ENCODE measurements at places on chromosomes 1 and 21. TPM values are rescaled to one million over a fixed set of nuclear protein-coding genes. Genes with fewer than 3 reads are reported as not detected.
A peak's percentile ranks its signal among the peaks of the same experiment; 100 is the strongest.

DNA sequence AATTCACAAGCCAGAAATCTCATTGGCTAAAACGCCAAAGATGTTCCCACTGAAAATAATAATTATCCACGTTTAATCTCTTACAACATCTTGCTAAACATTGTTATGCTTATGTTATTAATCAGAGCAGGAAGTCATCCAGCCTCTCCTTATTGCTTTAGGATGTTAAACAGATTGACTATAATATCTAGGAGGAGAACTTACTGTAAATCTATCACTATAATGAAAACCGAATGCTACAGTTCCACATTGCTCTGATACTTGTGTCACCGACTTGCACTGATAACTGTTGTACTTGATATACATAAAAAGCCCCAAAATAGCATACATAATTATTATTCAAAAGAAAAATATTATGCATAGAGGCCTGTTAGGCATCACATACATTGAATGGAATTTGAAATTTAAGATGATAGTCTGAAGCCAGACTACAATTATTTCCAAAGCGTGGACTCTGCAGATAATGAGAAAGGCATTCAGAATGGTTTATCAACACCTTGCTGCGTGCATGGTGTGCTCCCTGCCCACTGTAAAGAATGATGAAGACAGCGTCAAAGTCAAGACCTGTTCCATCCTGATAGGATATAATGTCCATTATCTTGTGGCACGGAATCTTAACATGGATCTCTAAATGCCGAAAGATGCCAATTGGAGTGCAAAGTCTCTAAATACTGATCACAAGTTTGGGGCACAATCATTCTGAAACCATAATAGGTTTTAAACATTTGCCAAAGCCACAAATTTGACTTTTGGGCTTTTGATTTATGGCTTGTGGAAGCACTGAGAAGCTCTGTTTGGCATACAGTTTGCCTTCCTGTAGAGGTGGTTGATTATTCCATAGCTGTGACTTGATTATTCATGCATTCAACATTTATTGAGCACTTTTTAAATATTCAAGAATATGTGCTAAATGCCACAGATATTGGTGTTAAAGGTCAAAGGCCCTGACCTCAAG, 71.3 kb downstream of the CRB1 start:
- DNase-seq, result no peak

DNA sequence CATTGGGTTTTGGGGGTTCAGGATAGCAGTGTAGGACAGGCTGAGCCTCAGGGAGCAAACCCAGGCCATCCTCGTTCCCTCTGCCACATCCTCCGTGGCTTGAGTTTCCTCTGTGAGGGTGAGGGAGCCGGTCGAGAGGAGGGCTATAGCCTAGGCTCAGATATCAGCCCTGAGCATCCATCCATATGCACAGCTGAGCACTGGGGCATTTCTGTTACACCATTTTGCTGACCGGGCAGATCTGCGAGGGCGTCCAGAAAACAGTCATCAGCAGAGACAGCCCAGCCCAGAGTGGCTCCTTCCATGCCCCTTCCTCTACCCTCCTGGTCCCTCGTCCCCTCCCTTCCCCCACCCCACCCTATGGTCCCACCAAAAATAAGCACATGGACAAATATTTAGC, 53.5 kb downstream of the PTPRF start:
- no peak for DNase-seq

DNA sequence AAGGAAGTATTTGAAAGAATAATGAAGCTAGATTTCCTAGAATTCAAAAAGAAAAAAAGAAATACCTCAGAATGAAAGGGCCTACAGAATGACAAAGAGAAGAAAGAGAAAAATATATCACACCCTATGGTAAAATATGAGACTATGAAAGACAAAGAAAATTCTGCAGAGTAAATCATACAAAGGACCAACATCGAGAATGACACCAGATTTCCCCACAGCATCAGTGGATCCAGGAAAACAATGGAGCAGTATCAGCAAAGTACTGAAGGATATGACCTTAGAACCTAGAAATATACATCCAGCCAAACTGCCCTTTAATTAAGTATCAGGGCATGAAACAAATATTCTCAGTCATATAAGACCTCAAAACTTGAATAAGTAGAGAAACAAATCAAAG, 21.2 kb upstream of the IFNAR2 start:
- DNase-seq, result no peak

DNA sequence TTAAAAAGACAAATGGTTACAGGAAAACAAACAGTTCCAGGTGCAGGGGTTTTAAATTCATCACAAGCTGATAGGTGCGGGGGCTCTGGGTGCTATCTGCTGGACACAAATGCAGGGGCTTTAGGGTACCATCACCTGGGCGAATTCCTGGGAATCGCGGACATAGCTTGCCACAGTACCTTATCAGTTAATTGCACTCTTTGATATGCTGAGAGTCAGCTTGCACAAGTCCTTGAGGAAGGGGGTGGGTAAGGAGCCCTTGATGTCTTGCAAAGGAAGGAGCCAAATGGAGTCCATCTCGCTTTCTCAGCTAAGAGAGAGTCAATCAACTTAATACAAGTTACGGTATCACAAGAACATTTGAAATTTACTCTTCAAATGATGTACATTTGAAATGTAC, 25.4 kb upstream of the TMEM54 start:
- no peak for DNase-seq

DNA sequence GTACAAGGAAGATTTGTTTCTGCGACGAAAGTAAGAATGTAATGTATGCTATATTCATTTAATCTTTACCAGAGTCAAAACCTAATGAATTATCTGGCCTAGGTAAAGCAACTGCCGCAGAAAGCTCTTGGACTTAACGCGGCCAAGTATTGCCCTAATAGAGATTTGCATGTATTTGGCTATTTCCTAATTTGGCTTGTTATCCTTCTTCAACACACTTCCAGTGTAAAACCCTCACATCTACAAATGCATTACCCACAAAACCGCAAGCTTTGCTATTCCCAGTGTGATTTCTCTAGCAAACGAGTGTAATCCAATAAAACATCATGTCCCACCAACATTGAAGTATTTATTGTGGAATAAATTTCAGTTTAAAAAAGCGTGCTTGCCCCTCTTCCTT, 123.8 kb upstream of the LMO4 start:
- DNase-seq, result no peak

DNA sequence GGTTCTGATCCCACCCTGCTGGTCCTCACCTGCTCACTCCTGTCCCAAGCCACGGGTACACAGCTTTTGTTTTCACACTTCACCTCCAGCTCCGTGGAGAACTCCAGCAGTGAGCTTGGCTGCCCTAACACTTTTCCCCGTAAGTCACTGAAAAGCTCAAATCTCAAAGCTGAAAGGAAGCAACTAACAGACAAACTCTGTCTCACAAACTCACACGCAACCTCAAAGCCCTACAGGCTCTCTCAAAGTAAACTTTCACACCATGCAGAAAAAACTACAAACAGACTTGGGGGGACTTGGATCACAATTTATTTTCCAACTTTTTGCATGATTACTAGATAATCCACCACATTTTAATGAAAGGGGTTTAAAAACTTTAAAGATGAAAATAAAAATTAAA, 88.3 kb downstream of the AK5 start:
- DNase-seq, result peak; percentile 23

- DNase-seq, result peak; percentile 61
Observed at GRCh38 chr1:220335668-220336067, 63.4 kb upstream of the RAB3GAP2 start.

DNA sequence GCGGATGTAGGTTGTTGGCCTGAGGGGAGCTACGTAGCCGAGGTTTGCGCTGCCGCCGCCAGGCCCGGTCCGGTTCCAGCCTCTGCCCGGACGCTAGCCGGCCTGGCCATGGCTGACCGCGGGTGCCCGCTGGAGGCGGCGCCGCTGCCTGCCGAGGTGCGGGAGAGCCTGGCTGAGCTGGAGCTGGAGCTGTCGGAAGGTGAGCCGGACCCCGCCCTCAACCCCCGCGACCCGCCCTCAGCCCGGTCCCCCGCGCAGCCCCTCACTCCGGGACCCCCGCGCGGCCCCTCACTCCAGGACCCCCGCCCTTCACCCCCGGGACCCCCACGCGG, 299 bp downstream of the DIP2A start:
- no peak for DNase-seq

DNA sequence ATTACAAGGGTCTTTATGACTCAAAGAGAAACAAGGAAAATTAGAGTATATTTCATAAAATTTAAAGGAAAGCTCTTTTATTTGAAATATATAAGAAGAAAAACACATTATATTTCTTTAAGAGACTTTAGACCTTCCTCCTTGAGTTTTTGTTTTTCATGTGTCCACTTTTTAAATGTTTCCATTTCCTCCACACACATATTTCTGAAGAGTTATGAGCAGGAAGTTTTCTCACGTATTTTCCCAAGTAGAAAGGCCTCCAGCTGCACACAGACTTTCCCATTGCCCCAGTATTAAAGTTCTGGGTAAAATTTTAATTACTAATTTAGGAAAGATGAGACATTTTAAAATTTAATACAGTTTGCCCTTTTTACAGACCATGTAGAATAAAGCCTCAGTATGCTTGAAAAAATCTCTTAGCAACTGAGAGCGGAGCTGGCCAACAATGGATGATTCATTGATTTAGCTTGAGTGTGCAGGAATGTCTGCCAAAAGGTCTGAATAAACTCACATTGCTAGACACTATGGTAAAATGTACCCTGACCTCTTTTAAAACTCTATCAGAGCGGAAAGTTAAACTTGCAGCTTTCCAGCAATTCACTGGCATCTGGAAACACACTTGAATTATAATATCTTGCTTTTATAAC, 57.9 kb downstream of the DDAH1 start:
- peak; percentile 69 for DNase-seq

- peak; percentile 39 for DNase-seq
Observed at GRCh38 chr1:36323636-36324352, at the start of gene EVA1B. TSS of gene EVA1B (minus strand) at chr1:36323645. CDS start at chr1:36323037, 608 bp downstream.

DNA sequence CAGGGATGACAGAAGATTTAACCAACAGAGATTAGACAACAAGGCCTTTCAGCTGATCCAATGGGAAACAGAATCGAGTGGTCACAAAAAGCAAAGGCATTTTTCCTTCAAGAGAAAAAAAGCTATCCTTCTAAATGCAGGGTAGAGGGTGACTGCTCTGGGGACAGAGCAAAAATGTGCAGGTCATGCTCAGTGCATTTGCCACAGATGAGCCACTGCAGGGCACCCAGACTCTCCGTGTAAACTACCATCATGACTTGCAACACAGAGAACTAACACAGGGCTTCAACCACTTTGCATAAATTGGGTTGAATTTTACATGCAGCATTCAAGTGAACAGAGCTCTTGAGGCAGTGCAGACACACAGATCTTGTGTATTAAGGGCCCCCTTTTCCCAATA, 56.8 kb downstream of the PRKAB2 start:
- DNase-seq, result no peak

GRCh38 chr1:88029142-88029541, 654.9 kb upstream of the PKN2 start:
- no peak for DNase-seq

GRCh38 chr1:88730995-88731394, 46.9 kb downstream of the PKN2 start:
- DNase-seq, result no peak

DNA sequence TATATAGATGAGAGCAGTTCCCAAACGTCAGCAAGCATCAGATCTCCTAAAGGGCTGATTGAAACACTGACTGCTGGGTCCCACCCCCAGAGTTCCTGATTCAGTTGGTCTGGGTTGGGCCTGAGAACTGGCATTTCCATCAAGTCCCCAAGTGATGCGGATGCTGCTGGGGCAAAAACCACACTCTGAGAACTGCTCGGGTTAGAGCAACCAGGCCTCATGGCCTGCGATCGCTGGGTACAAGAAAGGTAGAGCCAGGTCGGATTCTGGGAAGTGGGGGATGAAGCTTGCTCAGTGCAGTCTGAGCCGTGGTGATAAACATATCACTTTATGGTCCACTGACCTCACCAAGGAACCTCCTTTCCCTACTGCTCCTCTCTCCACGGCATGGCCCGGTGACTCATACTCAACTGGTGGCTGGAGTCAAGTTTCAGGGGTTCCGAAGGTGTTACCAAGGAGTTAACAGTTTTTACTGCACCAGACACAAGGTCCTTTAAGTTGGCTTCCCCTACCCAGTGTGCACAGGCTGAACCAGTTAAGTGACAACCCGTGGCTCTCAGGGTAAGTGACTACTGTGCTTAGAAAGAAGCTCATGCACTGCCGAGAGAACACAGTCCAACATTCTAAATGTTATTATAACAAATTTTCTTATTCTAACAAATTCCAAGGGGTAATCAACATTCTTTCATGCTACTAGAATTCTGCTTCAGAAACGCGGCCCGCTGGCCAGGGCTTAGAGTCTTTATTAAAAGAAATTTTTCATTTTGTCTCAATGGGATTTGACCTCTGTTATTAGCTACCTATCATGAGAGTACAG, 153.5 kb downstream of the TGFBR3 start:
- DNase-seq, result peak; percentile 67

- DNase-seq, result no peak
Observed at GRCh38 chr1:70847013-70847412, 200.6 kb downstream of the PTGER3 start.

- no peak for DNase-seq
Observed at GRCh38 chr1:213623862-213624261, 363.9 kb upstream of the PROX1 start.

DNA sequence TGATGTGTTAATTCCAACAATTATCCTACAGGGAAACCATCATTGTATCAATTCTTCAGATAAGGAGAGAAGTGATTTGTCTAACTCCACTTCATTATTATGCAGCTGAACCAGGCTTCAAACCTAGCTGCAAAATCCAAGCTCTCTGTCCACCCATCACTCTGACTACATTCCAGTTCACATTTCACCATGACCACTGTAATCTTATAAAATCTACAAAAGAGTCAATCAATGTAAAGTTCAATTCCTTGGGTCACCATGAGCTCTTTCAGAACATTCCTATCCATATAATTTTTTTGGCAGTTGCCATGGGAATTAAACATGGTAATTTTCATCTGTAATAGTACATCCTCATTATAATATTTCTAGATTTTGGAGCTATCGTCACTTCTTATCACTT, 100.9 kb downstream of the PLPPR5 start:
- no peak for DNase-seq

DNA sequence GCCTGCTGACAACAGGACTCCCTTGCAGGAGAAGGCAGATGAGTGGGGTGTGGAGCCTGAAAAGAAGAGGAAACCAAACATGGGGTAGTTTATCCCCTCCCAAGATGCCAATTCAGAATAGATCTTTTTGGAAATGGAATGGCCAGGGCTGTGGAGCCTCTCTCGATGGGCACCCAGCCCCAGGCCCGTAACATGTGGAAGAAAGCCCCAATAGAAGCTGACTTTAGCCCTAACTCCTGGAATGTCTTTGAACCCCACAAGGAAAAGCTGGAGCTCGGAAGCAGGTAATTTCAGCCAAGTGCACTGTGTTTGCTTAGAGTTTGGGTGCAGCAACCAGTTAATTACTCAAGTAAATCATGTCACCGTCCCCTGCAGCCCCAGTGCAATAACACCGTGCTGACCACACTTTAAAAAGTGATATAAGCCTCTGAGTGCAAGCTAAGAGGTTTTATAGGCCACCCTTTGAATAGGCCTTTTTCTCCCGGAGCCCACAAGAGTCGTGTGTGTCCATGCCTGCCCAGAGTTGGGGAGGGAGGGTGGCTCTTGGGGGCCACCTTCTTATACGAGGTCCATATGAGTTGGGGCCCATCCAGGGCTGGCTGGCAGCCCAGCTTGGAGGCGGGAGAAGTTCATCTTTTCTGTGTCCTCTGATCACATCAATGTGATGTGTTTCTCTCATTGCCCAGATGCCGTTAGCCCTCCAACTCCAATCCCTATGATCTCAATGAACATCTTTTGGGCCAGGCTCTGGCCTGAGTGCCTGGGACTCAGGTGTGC, 153.2 kb downstream of the TRABD2B start:
- no peak for DNase-seq

Gene PKP1
- total RNA-seq, result not detected
